ENCODE measurements at places on chromosomes 3 and 15. TPM values are rescaled to one million over a fixed set of nuclear protein-coding genes. Genes with fewer than 3 reads are reported as not detected.

HDC gene
- 0.49 TPM for total RNA-seq

ACOX2 gene
- 24.8 TPM for total RNA-seq

PXYLP1 gene
- 16.7 TPM for total RNA-seq

IGSF11 gene
- 3.4 TPM for total RNA-seq

ZNF860 gene
- 2.0 TPM for total RNA-seq

CNTN3 gene
- not detected for total RNA-seq

ZNF774 gene
- 8.3 TPM for total RNA-seq

CCDC39 gene
- not detected for total RNA-seq

HTR3E gene
- total RNA-seq: not detected

SHQ1 gene
- total RNA-seq: 12.3 TPM

SKOR1 gene
- 0.25 TPM for total RNA-seq

AGTR1 gene
- 12.0 TPM for total RNA-seq

MCTP2 gene
- total RNA-seq: 21.1 TPM

GTF2E1 gene
- total RNA-seq: 9.1 TPM

LMAN1L gene
- total RNA-seq: not detected

MESP2 gene
- not detected for total RNA-seq

C3orf49 gene
- total RNA-seq: not detected

TGM5 gene
- 8.3 TPM for total RNA-seq

MBNL1 gene
- 311 TPM for total RNA-seq

MFN1 gene
- total RNA-seq: 33.1 TPM

C2CD4A gene
- total RNA-seq: not detected

SRGAP3 gene
- 20.6 TPM for total RNA-seq

CRABP1 gene
- not detected for total RNA-seq

OR5K2 gene
- total RNA-seq: not detected

NEK10 gene
- total RNA-seq: not detected

MESD gene
- total RNA-seq: 17.9 TPM

TMCO5A gene
- not detected for total RNA-seq

FES gene
- total RNA-seq: 47.4 TPM

STRIT1 gene
- not detected for total RNA-seq

RPL39L gene
- 10.8 TPM for total RNA-seq

KCNMB3 gene
- 1.2 TPM for total RNA-seq

DENND6A gene
- total RNA-seq: 24.8 TPM

KNG1 gene
- total RNA-seq: not detected

P2RY13 gene
- total RNA-seq: 0.98 TPM

PLSCR5 gene
- total RNA-seq: not detected

EIF1B gene
- 18.9 TPM for total RNA-seq

COLQ gene
- 12.8 TPM for total RNA-seq

CIP2A gene
- 6.9 TPM for total RNA-seq
